ENCODE measurements at places on chromosomes 1 and 21.
A peak's percentile ranks its signal among the peaks of the same experiment; 100 is the strongest.

- peak; percentile 76 for DNase-seq
Measured at GRCh38 chr1:17573518-17574041, 34.1 kb downstream of the ARHGEF10L start.

DNA sequence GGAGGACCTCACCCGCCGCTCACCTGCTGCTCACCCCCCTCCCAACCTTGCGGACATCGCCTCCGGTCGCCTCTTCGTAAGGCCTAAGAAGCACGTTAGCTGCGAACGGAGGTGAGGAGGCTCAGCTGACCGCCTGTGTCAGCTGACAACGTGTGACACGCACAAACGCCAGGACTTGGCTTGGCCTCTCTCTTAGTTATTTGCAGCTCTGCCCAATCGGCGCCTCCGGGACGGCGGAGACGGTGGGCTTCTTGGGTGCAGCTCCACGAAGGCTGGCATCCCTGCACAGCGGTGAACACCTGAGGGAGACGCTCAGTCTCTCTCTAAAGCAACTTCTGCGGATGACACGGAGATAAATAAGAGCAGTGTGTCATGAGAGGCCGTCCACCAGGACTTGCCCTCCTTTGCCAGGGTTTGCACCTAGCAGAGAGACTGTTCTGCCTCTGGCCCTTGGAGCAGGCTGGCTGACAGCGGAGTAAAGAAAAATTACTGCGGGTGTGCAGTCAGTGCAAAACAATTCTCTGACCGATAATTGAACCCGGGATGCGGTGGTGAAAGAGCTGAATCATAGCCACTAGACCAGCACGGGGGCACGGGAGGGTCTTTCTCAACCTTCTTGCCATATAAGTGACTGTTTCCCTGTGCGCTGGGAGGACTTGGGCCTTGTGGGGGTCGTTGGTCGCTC lies 318.9 kb downstream of the FAM72C start:
- DNase-seq: no peak

GRCh38 chr1:91600431-91601337 lies 100.0 kb downstream of the CDC7 start:
- no peak for DNase-seq

DNA sequence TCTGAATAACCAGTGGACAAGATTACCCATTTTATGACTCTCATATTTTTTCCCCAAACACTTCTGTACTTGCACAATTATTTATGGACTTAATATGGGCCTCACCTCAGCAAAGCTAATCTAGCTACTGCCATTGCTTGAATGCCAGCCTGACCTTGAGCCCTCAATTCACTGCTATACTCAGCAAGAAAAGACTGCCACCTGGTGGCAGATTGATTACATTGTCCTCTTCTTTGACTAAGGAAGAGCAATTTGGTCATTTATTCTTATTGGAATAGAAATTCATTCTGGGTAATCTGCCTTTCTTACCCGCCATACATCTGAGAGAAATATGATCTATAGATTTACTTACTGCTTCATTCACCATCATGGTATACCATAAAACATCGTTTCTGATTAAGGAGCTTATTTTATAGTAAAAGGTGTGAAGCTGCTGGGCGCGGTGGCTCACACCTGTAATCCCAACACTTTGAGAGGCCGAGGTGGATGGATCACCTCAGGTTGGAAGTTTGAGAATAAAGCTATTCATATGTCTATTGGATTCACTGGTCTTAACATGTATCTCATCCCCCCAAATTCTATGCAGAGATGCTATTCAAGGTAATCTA lies 32.9 kb upstream of the DIPK1A start:
- peak; percentile 72 for DNase-seq

DNA sequence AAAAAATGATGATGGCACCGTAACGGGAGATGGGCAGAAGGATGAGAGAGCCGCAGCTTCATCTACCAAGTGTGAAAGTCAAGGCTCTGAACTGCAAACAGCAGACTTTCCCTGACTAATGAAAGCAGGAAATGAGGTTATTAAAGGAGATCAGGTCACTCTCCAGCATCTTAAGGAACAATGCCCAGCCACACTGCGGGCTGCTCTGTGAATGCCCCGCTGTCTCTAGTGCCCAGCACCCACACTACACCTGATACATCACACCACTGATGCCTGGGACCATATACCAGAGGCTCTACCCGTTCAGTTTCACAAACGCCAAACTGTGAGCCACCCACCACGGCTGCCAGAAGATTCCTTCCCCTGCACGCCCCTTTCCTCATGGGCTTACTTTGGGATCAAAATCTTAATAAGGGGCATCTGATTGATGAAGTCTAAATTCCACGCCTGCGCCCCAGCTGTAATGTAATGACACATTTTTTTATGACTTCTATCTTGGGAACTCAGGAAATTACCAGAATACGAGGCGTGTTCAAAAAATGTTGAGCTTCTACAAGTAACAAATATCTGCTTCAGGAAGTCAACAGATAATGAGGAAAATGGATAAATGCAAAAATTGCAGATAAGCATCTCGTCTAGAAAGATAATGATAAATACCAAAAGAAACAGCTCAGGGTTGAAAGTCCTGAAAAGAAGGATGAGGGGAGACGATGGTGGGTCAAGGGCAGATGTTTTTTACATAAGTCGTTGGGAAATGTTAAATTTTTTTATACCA lies 72.0 kb downstream of the MIS18A start:
- no peak for DNase-seq

DNA sequence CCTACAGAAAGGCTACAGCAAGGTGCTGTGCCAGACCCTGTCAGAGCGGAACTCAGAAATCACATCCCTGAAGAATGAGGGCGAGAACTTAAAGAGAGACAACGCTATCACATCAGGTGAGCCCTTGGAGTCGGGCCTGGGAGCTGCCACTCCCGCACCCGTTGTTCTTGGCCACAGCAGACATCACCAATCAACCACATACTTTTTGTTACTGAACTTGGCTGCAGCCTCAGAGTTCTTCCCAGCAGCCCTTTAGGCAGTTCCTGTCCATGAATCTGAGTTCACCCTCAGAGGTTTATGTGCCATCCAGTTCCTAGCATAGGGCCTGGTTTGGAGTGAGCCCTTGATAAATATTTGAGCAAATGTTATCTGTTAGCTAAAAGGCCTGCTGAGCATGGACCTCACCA lies 61.6 kb downstream of the FHAD1 start:
- DNase-seq: no peak

DNA sequence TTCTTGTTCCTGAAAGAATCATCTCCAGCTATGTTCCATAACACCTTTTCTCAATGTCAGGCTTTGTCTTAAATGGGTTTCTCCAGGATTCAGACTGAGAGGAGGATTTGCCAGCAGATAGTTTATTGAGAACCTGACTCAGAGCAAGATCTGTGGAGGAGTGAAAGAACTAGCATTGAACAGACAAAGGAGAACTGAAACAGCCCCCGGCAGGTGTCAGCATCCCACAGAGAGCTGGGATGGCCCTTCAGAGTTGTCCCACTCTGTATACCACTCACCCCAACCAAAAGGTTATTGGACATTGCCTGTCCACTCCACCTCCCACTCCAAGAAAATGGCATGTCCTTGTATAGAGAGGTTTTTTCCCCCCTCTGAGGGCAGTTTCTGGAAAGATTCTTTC lies 270.7 kb downstream of the PAPPA2 start:
- DNase-seq: no peak

- no peak for DNase-seq
Measured at GRCh38 chr21:35933466-35933865, 126.9 kb downstream of the SETD4 start.

- no peak for DNase-seq
Measured at GRCh38 chr1:152622803-152623202, at the start of gene LCE3A. TSS of gene LCE3A (minus strand) at chr1:152623103. CDS start at chr1:152623103, 0 bp downstream.

GRCh38 chr1:89487972-89488371 lies 36.7 kb upstream of the LRRC8B start:
- DNase-seq: no peak

DNA sequence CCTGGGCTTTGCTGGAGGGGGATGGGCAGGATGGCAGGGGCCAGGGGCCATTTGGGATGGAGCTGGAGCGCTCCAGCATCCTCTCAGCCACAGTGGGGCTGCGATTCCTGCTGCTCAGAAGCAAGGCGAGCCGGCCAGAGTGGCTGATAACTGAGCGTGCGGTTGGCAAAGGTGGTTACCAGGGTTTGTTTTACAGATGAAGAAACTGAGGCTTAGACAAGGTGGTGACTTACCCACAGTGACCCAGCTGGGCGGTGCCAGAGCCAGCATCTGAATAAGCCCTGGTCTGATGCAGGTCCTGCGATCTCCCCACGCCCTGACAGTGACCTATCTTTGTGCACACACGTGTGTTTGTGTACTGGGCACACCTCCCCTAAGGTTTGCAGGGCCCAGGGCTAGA lies 5.9 kb upstream of the PRXL2B start:
- DNase-seq: no peak

DNA sequence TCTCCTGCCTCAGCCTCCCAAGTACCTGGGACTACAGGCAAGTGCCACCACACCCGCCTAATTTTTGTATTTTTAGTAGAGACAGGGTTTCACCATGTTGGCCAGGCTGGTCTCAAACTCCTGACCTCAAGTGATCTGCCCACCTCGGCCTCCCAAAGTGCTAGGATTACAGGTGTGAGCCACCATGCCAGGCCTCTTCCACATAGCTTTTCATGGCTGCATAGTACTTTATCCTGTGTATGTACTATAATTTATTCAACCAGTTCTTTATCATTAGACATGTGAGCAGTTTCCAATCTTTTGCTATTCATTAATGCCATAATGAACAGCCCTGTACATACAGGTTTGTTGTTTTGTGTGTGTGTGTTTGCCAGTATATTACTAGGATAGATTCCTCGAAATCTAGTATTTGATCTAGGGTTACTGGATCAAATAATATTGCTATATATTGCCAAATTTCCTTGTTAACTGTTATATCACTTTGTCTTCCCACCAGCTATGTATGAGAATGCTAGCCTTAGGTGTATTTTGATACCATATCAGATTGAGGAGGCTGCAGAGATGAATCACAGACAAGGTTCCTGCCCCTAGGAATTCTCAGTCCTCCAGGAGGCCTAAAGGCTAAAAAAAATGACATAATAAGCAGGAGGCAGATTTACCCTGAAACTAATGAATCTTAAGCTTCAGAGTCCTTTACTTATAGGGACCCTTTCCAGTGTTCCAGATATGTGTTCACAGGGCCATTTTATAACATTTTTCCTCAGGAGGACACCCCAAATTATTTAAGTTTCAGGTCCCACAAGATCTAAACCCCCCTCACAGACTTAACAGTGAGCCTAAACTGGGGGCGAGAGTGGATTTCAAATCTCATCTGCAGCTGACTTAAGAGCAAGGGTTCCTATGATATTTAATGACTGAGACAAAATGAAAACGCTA lies 2.1 kb upstream of the PDIK1L start:
- DNase-seq: no peak

All from neuronal stem cell (in vitro differentiated cells).